Activated CD8-positive, alpha-beta memory T cell treated with anti-CD3 and anti-CD28 coated beads for 1 hour (primary cell): ENCODE measurements at places on chromosomes 7 and 10.

GRCh38 chr10:114442091-114442630 is 37.9 kb upstream of the AFAP1L2 start:
- DNase-seq, result no peak

- no peak for DNase-seq
These were observed 68.9 kb upstream of the FOXK1 start for GRCh38 chr7:4612939-4613841.

DNA sequence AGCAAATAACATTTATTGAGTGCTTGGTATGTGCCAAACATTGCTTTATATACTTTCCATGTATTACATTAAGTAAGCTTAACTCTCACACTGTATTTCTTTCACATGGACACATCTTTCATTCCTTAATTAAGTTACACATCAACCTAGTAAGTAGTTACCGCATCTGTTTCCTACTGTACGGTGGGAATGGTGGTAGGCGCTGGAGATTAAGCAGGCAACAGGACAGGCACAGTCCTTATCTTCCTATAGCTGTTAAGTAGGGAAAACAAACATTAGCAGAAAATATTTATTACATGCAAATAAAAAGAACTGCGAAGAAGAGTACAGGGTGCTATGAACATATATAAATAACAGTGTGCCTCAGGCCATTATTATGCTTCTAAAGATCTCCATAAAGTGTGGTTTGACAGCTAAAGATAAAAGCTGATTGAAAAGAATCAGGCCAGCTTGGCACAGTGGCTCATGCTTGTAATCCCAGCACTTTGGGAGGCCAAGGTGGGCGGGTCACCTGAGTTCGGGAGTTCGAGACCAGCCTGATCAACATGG is 105.0 kb downstream of the SUGCT start:
- no peak for DNase-seq

GRCh38 chr10:115860182-115861107 is 412.6 kb downstream of the GFRA1 start:
- no peak for DNase-seq

DNA sequence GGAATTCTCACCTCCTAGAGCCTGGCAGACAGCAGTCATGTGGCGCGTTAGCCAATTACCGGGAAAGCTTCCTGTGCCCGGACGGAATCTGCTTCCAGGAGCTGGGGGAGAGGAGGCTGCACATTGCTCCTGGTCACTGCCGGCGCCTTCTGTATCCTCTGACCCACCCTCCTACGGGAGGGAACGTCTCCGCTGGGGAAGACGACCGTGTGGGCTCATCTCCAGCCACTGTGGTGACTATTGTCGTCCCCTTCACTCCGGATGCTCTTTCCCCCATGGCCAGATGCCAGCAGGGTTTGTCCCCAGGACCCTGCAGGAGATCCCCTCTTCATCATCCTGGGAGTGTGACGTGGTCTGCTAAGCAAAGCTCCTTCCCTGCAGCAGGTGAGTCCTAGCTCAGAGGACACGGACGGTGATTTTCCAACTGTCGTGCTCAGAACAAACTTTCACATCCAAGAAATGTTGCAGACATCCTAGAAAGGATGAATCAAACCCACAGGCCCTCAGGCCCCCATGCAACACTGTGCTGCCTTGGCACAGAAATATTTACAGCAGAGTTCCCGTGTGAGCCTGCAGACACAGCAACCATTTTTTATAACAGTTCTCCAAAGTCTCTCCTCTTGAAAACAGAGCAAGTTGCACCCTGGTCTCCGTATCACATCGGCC is 29.6 kb upstream of the FAM20C start:
- no peak for DNase-seq

GRCh38 chr7:130878785-130879184 is 144.8 kb upstream of the KLF14 start:
- DNase-seq, result no peak

DNA sequence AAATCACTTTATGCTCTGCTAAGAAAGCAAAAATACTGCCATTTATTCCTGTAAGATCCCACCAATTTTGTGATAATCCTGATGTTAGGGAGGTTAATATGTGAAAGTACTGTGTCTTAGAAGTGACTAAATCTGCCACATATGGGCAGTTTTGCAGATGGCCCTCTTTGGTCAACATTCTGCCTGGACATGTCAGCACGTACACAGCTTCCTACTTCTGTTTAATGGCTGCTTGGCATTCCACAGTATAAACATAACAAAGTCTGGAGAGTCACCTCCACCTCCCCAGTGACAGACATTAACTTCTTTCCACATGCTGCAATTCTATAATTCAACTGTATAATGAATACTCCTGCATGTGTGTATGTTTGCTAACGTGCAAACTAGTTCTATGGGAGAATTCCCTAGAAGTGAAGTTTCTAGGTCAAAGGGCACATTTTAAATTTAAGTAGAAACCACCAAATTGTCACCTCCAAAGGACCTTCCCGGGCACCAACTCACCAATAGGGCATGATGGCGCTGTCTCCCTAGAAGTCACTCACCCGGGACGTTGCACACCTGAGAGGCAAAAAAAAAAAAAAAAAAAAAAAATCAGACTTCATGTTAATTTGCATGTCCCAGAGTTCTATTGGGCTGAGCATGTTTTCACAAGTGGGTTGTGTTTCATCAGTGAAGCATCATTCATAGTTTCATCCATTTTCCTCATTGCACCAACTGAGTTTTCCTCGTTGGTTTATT is 38.9 kb downstream of the MKI67 start:
- DNase-seq, result no peak

DNA sequence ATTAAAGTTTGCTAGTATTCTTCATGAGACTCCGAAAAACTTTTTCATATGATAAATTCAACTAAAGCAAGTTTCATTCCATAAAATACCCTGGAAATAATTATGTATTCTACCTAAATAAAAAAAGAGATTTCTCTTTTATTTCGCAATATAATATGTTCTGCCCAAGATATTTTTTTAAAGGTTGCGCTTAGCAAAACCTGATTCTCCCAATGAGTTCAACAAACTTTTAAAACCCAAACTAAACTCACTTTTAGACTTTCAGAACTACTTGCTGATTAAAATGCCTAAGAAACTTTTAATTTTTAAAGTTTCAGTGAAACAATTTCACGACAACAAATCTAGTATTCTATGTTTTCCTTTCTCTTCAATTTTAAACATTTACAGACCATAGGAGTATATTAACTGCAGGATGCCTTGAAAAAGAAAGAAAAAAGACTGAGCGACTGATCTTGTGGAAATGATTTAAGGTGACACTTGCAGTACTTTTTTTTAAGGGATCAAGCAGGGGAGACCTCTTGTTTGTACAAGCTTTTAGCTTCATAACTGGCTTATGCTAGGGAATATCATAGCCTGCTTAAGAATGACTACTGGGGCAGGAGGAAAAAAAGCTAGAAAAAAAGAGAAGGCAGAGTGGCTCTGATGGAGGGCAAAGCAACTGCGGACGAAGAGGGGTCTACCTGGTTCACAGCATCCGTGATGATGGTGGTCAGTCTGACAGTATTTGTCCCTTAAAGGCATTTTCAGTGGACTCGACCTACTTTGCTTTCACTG is 1.5 kb downstream of the ZNF800 start:
- no peak for DNase-seq

GRCh38 chr10:70680899-70681730 is 8.8 kb downstream of the ADAMTS14 start:
- no peak for DNase-seq

DNA sequence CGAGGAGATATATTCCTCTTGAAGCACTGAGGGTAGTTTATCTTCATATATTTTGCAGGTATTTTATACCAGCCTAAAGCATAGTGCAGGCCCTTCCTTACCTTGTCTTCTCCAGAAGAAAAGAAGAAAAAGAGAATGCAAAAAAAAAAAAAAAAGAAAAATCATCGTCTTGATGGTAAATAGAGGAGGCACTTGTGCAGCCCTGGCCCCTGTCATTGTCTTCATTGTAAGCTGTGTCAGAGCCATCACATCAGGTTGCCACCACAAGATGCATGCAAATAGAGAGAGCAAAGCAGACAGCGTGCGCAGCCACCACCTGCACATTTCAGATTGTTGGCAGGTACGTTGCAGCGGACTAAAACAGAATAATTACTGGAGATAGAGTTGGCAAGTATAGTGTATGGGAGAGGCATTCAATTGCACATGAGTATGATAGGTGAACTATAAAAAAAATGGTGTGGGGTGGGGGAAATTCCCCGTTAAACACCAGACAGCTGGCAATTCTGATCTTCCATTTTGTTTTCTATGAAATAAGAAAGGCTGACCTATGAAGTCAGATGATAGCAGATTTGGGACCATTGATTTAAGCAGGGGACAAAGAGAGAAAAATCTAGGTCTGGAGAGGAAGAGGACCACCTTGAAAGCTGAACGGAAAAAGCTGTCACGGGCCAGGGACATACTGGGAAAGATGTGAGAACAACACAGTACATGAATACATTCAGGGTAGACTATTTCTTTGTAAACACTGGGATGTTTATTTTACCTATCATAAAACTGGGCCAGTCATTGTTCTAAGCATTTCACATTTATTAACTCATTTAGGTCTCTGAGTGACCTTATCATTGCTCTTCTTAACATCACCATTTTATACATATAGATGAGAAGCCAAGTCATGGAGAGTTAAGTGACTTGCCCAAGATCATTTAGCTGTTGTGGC is 306.3 kb upstream of the SP8 start:
- no peak for DNase-seq

GRCh38 chr7:29811586-29811985 is 5.3 kb downstream of the WIPF3 start:
- DNase-seq, result no peak

- no peak for DNase-seq
These were observed 67.9 kb downstream of the CLRN3 start for GRCh38 chr10:127824826-127825225.

DNA sequence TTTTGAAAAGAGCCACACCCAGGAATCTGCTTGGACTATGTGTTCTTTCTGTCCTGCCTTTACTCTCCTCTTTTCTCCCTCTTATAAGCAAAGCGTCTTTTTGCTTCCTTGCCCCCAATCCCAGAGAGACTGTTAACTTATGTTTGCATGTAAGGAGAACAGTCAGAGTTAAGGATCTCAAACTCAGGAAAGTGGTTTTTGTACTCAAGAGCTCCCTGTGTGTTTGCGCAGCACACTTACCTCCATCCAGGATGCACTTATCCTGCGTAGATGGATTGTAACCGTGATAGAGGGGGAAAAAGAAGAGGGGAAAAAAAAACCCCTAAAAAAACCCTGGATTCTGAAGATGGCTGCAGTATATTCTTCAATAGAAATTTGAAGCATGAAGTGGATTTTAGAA is 228.9 kb downstream of the AUTS2 start:
- no peak for DNase-seq

GRCh38 chr10:3624367-3624766 is 160.6 kb downstream of the KLF6 start:
- DNase-seq, result no peak

DNA sequence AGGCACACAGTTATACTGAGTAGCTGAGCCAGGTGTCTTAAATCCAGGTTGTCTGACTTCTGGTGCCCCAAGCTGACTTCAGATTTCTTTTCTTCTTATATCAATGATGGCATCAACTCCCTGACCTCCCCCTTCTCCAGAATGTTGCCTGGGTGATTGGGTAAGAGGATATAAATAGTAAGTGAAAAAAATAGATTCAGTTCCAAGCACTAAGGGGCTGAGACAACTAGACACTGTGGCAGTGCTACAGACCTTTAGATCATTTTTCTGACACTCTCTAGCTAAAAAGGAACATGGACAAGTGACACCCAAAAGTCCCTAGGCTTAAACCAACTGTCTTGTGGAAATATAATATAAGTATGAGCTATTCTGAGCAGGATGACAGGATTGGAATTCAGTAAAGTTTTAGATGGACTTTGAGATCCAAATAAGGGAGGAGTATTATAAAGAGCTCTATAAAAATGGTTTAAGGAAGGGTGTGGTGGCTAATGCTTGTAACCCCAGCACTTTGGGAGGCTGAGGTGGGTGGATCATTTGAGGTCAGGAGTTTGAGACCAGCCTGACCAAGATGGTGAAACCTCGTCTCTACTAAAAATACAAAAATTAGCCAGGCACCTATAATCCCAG is 589.1 kb upstream of the GALNT17 start:
- no peak for DNase-seq
